ENCODE measurements at places on chromosomes 12 and 14.
A peak's percentile ranks its signal among the peaks of the same experiment; 100 is the strongest.

DNA sequence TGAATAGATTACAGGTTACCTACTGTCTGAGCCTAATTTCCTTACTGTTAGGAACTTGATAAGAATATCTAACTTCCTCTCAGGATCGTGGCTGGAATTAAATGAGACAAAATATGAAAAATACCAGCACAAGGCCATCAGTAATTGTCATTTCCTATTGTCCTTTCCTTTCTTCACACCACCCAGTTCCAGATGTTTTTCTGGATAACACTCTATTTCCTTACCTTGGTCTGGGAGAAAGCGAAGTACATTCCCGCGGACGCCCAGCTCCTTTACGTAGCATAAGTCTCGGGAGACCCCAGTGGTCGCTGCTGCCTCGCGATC, 376 bp downstream of the GDF3 start:
- DNase-seq: no peak

DNA sequence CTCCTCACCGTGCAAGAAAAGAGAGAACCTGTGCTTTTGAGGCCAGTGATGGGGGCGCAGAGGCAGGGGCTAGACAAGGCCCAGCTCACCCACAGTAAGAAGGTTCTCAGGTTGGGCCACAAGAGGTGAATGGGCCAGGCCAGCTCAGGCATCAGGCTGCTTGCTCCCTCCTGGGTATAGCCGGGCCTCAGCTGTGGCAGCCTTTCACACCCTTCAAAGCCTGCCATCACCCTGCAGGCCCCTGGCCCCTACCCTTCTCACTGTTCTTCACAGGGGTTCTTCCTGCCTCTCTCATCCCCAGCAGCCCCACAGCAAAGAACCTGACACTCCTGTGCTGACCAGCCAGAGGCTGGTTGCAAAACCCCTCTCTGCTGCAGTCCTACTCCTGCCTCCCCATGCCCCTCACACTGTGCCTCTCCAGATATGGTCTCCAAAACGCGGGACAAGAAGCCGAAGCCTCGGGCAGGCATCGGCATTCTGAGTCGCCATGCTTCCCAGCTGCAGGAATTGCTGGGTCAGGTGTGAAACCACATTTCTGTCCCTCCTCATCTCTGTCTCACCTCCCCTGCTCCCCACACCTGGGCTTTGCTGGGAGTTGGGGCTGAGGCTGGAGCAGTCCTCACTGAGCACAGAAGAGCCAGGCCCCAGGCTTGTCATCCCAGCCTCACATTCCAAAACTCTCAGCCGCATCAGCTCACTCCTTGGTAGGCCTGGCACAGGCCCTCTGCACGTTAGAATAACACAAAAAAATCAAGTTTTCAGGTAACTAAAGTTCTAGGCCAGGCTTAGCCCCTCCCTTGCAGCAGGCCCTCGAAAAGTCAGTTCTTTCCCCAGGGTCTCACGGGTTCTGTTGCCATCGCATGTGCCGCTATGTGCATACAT, 6.9 kb upstream of the FAIM2 start:
- no peak for DNase-seq

GRCh38 chr14:99647411-99647810, 2.5 kb downstream of the HHIPL1 start:
- no peak for DNase-seq

DNA sequence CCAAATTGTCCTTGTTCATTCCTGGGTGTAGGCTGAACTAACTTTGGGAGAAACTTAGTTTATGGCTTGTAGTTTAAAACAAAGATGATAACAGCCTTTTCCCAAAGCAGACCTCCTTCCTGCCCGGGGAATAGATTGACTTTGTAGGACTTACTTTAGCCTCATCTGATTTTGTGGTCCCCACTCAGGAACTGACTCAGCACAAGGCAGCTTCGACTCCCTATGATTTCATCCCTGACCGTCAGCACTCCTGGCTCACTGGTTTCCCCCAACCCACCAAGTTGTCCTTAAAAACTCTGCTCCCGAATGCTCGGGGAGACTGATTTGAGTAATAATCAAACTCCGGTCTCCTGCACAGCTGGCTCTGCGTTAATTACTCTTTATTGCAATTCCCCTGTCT, 40.1 kb upstream of the DDHD1 start:
- no peak for DNase-seq

GRCh38 chr14:69170839-69171238, 17.9 kb upstream of the DCAF5 start:
- DNase-seq: no peak

DNA sequence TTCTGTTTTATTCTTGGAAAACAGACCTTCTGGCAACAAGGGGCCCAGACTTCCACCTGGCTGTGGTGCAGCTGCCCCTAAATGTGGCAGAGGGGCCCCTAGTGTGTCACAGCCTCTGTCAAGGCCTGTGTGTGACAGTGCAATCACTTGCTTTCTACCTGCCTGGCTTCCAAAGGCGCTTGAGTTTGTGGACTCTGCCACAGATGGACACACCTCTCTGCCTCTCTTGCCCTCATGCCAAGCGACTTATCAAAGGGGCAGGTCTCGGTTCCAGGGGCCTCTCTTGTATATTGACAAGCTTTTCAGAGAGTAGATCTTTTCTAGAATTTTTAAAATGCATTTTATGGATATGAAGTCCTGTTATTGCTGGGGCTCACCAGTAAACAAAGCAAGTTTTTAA, 217.2 kb downstream of the SLC15A4 start:
- no peak for DNase-seq

GRCh38 chr14:105841022-105842009, 314.9 kb downstream of the TMEM121 start:
- DNase-seq: no peak

GRCh38 chr12:48765753-48766162, 23.1 kb downstream of the ADCY6 start:
- DNase-seq: no peak

DNA sequence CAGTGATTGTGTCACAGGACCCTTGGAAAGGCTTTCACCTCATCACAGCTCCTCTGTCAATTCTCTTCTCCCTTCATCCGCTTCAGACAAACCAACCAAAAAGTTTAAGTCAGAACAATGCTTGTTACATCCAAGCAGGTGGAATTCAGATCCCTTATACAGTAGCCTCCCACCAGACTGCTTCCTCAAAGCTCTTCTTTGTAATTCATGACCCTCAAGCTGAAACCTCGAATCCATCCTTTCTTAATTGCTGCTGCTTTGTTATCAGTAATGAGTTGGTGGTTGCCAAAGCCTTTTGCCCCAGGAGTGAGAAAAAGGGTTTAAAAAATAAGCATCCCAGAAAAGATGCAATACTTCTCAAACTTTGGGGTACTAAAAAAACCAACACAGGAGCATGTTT, 9.5 kb downstream of the BEST3 start:
- DNase-seq: no peak

DNA sequence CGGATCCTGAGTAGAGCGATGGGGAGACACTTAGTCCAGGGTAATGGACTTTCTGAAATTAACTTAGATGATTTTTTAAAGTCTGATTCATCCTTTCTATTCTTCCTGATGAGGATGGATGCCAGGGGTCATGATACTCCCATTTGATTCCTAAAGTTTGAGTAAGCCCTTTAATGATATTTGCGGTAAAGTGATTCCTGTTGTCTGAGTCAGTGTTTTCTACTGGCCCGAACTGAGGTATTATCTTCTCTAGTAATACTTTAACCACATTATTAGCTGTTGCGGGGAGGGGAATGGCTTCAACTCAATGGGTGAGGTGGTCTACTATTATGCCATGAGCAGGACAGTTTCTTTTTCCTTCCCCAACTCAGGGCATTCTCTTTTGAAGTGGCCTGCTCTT, 111.6 kb downstream of the RIN3 start:
- DNase-seq: no peak

- no peak for DNase-seq
Measured at GRCh38 chr12:473863-474577, 14.3 kb downstream of the B4GALNT3 start.

- no peak for DNase-seq
Measured at GRCh38 chr14:89317051-89317691, 99.9 kb downstream of the FOXN3 start.

GRCh38 chr12:131829356-131829747, 1.2 kb downstream of the MMP17 start:
- no peak for DNase-seq

- peak; percentile 52 for DNase-seq
Measured at GRCh38 chr14:49865431-49865859, 12.9 kb upstream of the NEMF start.

- DNase-seq: no peak
Measured at GRCh38 chr14:70188322-70188658, 461 bp downstream of the SLC8A3 start.

DNA sequence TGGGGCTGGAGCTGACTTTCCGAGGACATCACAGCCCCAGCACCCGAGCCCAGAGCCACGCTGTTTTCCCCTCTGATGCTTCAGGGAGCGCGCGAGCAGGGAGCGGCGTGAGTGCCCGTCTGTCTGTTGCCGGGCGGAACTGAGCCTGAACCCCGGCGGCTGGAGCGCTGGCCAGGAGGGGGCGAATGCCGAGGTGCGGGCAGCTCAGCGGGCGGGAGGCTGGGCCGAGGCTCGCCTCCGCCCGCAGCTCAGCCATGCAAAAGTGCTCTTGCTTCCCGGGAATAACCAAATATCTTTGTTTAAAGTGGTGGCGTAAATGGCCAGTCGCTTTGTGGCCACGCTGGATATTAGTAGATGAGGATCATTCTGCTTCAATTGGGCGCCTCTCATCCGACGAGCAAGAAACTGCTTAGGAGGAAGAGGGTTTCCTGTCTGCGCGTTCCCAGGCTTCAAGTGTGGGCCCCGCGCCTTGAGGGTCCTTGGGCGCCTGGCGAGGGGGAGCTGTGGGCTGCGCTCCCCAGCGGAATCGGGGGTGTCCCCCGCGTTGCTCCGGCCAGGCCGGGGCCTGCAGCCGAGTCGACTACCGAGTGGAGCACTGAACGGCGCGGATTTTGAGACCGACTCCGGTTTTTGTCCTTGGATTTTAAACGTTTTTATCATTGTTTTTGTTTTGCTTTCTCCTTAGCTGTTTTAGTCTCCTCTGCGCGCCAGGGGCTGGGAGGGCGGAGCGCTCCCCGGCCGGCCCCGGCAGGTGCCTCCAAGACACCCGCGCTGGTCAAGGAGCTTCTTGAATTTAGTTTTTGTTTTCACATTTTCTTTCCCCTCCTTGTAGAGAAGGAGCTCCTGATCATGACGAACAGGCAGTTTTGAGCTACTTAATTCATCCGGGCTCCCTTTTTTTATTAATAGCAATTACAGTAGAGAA, 831 bp upstream of the NKX2-1 start:
- no peak for DNase-seq

DNA sequence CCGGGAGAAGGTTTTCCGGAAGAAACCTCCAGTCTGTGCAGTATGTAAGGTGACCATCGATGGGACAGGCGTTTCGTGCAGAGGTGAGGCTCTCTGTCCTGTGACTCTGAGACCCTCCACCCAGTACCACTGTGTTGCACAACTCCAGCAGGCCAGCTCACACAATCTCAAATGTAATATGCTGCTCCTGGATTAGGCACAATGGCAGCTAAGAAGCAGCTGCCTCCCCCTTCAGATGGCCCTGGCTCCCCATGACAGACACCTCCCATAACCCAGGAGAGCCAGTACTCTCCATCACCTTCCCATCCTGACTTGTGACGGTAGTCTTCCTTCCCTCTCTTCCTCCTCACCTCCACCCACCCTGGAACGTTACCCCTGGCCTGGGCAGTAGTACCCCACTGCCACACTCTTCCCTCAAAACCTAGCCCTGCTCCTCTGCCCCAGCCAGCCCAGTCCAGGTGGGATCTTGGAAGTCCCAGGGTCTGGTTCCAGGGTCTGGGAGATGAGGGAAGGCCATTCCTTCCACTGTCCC, 2.1 kb downstream of the TNS2 start:
- DNase-seq: no peak

Measured in stimulated activated CD4-positive, alpha-beta T cell treated with anti-CD3 and anti-CD28 coated beads, Interleukin-15, amount 100 ng/mL, for 1 hour (primary cell).